ENCODE measurements at places on chromosomes 2 and 18.
A peak's percentile ranks its signal among the peaks of the same experiment; 100 is the strongest.

DNA sequence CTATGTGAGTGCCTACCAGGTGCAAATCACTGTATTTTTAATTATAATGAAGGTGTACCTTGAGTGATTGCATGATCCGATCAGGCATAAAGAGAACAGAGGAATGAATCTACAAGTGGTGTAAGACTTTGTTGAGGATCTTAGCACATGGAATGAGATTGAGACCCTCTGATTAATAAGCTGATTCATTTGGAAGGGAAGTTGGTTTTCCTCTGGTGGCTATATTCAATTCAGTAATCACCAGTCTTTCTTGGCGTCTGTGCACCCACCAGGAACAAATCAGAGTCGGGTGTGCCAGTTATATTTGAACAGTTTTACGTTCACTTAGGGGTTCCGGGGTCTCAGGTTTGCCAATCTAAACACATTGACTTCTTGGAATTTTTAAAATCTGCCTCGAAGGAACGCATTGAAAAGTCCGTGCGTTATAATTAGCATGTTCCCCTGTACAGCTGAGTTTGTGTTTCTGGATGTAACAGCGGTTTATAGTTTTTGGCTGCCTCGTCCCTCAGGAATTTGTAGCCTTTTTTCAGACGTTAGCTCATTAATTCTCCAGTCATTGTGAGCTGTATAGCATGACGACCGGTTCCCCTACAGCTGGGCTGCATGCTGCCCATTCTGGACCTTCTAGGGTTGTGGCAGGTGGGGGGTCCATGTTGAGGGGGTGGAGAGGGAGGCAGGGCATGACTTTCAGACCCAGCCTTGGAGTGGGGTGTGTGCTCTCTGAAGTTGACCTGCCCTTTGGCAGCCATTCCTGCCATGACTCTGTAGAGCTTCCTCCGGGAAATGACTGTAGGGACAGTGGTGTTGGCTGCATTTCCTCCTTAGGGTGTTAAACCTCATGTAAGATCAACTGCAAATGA is 20.3 kb downstream of the MYO1B start:
- DNase-seq, result no peak

DNA sequence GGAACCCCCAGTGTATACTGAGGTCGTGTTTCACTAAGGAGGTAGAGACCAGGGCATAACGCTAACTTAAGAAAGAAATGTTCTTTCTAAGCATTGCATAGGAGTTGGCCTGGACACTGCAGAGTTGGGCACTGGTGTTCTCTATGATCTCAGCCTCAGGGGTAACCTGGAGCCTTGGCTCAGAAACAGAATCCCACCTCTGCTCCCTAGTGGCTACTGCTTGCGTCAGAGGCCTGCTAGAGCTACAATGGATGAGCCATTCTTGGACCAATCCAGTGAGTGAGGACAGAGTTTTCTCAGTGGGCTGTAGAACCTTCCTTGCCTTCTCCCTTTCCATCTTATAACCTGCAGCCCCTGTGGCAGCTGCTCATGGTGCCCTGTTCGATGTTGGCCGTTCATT is 324.4 kb upstream of the CELF4 start:
- DNase-seq, result no peak

DNA sequence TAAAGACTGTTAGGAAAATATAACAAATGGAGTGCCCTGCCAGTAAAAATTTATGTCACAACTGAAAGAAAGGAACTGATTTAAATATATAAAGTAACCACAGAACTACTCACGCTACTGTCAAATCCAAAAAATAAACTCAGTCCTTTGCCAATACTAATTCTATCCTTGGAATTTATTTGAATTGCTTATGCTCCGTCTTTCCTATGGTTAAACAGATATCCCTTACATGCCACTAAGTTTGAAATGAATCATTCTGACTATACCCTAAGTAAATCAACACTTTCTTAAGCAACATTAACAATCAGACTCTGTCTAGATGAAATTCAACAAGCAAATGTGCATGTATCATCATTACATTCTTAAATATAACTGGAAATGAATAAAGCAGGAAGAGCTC is 9.8 kb downstream of the HNRNPLL start:
- no peak for DNase-seq

DNA sequence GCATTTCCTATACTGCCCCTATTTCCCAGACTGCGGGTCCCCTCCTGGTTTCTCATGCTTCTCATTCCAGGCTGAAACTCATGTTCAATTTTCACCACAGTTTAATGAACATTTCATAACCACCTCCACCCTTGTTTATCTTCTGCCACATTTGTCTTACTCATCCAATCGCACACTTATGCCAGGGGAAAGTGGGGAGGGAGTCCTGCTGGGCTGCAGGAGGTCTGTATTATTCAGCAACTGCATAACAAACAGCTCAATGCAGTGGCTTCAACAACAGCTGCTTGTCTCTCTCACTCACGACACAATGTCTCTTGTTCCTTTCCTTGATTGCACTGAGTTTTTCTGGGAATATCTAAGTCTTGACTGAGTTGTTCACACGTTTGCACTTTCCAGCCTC is 106.0 kb downstream of the ZNF519 start:
- no peak for DNase-seq

DNA sequence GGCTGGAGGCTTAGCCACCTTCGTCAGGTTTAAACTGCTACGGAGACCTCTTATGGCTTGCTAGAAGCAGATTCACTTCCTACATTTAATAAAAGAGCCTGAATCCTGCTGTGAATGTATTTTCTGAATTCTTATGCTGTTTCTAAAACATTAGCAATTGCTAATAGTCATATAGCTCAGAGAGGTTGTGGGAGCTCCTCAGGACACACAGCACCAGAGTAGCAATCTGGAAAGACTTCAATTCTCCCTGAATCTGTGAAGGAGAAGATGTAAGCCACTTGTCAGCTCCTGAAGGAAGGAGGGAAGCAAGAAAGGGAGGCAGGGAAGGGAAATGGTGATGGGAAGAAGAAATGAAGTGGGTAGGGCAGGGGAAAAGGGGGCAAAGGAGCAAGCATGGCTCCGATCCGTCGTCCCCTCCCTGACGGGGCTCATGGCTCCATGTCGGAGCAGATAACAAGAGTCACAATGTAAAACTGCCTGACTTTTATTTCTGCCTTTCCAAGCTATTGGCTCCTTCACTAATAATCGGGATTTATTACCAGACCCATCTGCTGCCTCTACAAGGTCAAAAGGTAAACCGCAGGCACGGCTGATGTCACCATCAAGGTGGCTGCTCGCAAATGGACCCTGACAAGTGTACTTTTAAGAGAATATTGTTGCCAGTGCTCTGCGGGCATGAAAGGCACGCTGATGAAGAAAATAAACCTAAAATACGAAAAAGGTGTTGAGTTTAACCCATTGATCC is 656.0 kb upstream of the SALL3 start:
- DNase-seq, result no peak

- DNase-seq, result no peak
These were observed 31.8 kb downstream of the METAP1D start for GRCh38 chr2:172031536-172031935.

DNA sequence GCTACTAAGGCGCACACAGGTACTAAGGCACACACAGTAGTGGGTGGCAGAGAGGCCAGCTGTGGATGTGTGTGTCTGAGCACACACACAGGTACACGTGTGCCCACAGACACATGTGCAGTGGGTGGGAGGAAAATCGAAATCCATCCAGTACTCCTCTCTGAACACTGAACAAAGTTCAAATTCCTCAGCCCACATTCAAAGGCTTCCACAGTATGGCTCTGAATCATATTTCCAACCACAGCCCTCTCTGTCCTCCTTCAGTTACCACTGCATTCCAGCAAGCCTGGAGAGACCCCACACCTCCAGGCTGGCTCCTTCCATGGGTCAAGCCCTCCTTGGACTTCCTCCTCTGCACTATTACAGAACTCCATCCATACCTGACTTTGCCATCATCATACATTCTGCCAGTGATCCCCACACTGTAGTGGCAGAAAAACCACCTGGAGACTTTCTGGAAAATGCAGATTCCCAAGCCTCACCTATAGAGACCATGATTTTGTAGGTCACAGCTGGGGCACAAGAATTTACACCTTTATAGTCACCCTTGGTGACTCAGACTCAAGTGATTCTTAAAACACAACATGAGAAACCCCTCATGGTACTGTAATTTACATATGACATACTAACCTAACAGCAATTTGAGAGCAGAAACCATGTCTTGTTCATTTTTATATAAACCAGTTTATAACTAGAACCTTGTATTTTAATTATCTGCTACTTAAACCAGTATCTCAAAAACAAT is 31.4 kb downstream of the EPG5 start:
- no peak for DNase-seq

DNA sequence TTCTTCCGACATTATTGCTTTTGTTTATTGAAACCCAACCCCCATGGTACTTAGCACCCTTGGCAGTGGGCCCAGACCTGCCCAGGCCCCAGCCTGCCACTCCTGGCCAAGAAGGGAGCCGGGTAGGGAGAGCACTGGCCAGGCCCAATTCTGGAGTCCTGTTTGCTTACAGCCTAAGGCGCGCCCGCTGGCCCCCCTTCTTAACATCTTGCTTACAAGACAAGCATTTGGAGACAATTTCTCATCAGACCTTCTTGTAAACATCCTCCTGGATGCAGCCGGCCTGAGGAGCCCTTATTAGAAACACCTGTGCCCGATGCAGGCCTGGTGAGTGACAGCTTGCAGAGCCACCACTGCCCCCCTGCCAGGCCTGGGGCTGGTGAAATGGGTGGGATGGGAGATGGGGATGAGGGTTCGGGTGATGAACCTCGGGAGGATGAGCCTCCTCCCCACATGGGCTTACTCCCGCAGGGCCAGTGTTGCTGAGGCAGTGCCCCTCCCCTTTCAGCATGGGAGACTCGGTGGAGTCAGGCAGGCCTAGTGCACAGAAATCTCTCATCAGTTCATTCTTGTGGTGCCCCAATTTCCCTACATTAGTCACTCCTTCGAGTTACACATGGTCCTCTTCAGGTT is 217.5 kb downstream of the CYP26B1 start:
- DNase-seq, result no peak

GRCh38 chr2:27014771-27015433 is 17.9 kb upstream of the TMEM214 start:
- no peak for DNase-seq

DNA sequence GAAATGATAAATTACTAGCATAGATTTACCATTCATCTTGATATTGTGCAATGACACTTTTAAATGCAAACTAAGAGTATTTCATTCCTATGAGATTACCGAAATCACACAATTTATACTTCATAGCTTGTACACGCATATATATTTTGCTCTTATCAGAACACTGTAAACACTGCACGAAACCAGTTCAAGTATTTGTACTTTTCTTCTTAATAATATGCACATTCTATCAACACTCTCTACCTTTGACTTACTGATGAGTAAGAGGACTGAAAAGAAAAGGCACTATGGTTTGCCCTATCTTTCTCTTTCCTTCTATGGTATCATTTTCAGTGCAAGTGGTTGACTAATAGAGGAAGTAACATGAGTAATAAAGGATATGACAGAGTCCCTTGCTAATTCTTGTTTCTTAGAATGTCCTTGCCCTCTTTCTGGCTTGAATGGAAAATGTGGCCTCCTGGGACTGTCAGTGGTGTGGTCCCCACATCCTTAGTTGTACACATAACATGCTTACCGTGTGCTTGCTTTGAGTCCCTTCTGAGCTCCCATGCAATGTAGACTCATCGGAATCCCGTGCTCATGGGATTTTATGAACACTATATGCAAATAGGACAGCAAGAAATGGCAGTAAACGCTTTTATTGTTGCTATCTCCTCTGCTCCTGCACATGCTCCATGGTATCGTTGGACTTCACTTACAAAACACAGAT is 363.5 kb upstream of the TNP1 start:
- peak; percentile 58 for DNase-seq

- no peak for DNase-seq
These were observed 496.9 kb upstream of the TNP1 start for GRCh38 chr2:217356781-217357180.

- no peak for DNase-seq
These were observed 32.9 kb upstream of the SPTBN1 start for GRCh38 chr2:54423213-54423612.

- no peak for DNase-seq
These were observed 492.5 kb downstream of the SOX11 start for GRCh38 chr2:6184532-6185292.

GRCh38 chr2:169572821-169573159 is 875 bp downstream of the FASTKD1 start:
- no peak for DNase-seq

- no peak for DNase-seq
These were observed 142.9 kb upstream of the ZSWIM2 start for GRCh38 chr2:186991766-186992417.

DNA sequence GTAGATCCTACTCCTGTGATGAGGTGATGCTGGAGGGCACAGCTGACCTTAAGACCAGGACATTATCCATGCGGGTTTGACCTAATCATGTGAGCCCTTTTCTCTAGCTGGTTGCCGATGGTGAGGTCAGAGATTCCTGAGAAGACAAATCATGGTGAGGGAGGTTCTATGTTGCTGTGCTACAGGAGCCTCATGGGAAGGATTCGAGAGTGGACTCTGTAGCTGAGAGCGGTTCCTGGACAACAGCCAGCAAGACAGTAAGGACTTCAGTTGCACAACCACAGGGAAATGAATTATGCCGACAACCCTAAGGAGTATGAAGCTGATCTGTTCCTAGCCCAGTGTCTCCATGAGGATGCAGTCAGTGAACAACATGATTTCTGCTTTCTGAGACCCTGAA is 80.4 kb downstream of the EPB41L3 start:
- DNase-seq, result no peak

DNA sequence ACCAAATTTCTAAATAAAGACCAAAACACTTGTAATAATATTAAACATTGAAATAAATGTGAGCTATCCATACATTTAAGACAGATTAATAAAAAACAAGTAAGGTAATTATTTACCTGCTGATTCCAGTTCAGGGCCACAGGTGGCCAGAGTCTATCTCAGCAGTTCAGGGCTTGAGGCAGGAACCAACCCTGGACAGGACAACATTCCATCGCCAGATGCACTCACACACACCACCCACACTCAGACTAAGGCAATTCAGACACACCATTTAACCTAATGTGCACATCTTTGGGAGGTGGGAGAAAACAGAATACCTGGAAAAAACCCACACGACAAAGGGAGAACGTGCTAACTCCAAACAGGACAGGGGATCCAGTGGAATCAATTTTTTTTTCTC is 14.1 kb upstream of the WDSUB1 start:
- DNase-seq, result no peak

- no peak for DNase-seq
These were observed 42.5 kb upstream of the ATP8B1 start for GRCh38 chr18:57845605-57846074.

DNA sequence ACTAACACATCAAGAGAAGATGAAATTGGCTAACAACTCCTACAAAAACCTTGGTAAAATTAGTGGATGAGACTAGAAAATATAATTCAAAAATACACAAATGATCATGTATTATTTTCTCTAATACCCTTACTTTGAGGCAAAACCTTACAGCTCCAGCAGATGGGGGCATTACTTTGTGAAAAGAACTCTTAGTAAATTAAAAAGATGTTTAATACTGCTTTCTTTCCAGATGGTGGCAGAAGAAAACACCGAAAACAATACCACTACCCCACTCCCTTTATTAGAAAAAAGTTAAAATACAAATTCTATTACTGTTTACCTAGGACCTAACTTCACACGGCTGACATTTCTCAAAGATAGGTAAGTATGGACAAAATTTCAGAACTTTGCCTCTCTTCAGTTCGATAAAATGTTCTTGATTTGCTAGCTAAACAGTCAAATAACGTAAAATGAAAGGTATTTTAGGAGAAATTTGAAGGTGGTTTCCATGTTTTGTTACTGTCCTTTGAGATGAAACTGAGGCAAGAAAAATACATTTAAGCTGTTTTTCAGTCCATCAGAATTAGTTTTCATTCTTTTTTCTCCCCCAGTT is 30.6 kb downstream of the ORC4 start:
- DNase-seq, result peak; percentile 77

- DNase-seq, result no peak
These were observed 119.2 kb upstream of the FHL2 start for GRCh38 chr2:105517814-105518705.

All from NAMALWA (cell line).